Naive thymus-derived CD8-positive, alpha-beta T cell (primary cell): ENCODE measurements at places on chromosomes 16 and 17. TPM values are rescaled to one million over a fixed set of nuclear protein-coding genes. Genes with fewer than 3 reads are reported as not detected.

GRCh38 chr16:89118361-89119165 is 24.9 kb downstream of the ACSF3 start:
- no peaks in the 10 kb centered on the region for H3K27me3 ChIP-seq
- H3K4me1 ChIP-seq, result peaks cover 64% of the 10 kb centered on the region
- no peak overlapping the region for H3K4me3 ChIP-seq

- no peak overlapping the region for H3K27ac ChIP-seq
- H3K4me3 ChIP-seq, result no peak overlapping the region
- H3K36me3 ChIP-seq, result no peaks in the 10 kb centered on the region
- peaks cover 21% of the 10 kb centered on the region for H3K4me1 ChIP-seq
- no peak for DNase-seq
Measured at GRCh38 chr17:1273492-1274244, 3.4 kb downstream of the BHLHA9 start.

- H3K36me3 ChIP-seq, result no peaks in the 10 kb centered on the region
- no peak for DNase-seq
- no peak overlapping the region for H3K27ac ChIP-seq
- H3K4me1 ChIP-seq, result peaks cover 7% of the 10 kb centered on the region
- H3K27me3 ChIP-seq, result peaks cover 10% of the 10 kb centered on the region
Measured at GRCh38 chr16:19294156-19294649, 8.7 kb downstream of the CLEC19A start.

- peaks cover 57% of the 10 kb centered on the region for H3K27me3 ChIP-seq
- H3K27ac ChIP-seq, result no peak overlapping the region
- H3K36me3 ChIP-seq, result no peaks in the 10 kb centered on the region
- H3K4me1 ChIP-seq, result no peaks in the 10 kb centered on the region
- peak; percentile 13 for DNase-seq
- no peak overlapping the region for H3K4me3 ChIP-seq
Measured at GRCh38 chr16:50884066-50884860, 142.4 kb downstream of the CYLD start.

DNA sequence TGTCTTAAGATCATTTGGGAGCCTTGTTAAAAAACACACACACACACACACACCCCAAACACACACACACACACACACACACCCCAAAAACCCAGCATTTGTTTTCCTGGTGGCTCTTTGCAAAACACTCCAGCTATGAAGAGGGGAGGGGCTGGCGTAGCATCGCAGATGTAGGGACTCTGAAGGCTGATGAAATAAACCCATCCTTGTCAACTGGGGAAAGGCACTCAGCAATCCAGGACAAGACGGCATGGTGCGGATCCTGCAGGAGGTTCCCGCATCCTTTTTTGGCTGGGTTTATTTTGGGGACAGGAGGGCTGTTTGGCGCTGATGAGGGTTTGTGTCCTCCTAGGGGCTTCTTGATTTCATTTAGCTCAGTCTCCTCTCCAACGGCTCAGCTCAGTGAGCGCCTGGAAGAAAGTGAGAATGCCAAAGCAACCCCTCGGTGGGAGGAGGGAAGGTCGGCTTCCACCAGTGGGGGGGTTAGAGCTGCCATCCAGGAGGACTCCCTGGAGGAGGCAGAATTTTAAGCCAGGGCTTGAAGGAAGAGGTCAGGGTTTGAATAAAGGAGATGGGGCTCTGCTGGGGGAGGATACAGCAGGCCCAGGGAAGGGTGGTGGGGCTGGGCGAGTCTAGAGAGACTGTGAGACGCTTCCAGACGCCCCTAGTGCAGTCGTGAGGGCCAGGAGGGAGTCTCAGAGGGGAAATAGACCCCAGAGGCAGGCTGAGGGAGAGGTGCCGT is 12.4 kb upstream of the GSE1 start:
- peak overlapping the region; percentile 29 for H3K27ac ChIP-seq
- H3K4me3 ChIP-seq, result no peak overlapping the region
- peaks cover 36% of the 10 kb centered on the region for H3K4me1 ChIP-seq
- H3K36me3 ChIP-seq, result no peaks in the 10 kb centered on the region
- DNase-seq, result no peak

- DNase-seq, result no peak
- no peaks in the 10 kb centered on the region for H3K36me3 ChIP-seq
- peaks cover 2% of the 10 kb centered on the region for H3K27me3 ChIP-seq
- no peak overlapping the region for H3K27ac ChIP-seq
- no peak overlapping the region for H3K4me3 ChIP-seq
- H3K4me1 ChIP-seq, result no peaks in the 10 kb centered on the region
Measured at GRCh38 chr16:73365016-73365551, 317.2 kb upstream of the ZFHX3 start.

DNA sequence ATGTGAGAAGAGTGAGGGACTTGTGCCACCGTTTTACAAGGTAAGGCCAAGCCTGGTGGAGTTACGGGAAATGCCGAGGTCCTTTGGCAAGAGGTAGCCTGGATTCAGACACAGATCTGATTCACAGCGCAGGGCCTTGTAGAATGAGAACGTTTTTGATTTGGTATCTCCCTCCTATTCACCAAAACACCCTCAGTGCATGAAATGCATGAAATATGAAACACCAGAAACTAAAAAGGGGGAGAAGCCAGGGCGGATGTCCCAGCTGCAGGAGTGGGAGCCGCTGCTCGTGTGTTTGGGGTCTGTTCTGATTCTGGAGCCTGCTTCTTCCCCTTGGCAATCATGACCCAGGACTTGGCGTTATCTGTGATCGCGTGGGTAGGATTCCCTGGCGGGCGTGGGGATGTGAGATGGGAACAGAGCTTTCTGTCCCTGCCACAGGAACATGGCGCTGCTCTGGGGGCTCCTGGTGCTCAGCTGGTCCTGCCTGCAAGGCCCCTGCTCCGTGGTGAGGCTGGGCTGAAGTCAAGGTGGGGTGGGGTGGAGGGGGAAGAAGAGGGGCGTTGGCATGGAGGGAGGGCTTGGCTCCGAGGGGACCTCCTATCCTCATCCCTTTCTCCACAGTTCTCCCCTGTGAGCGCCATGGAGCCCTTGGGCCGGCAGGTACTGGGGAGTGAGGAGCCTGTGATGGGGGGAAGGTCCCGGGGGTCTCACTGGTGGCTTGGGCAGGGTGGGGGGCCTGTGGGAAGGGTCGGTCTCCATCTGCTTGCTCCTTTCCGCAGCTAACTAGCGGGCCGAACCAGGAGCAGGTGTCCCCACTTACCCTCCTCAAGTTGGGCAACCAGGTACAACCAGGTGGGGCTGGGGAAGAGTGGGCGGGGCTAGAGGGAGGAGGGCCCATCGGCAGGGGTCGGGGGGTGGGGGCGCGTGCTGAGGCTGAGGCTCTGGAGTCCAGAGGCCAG is 2.2 kb downstream of the SERPINF2 start:
- no peaks in the 10 kb centered on the region for H3K27me3 ChIP-seq
- H3K36me3 ChIP-seq, result no peaks in the 10 kb centered on the region
- H3K4me1 ChIP-seq, result no peaks in the 10 kb centered on the region
- H3K27ac ChIP-seq, result no peak overlapping the region

- no peak for DNase-seq
- H3K27me3 ChIP-seq, result no peaks in the 10 kb centered on the region
- peak overlapping the region; percentile 91 for H3K27ac ChIP-seq
- H3K36me3 ChIP-seq, result peaks cover 9% of the 10 kb centered on the region
- peak overlapping the region; percentile 57 for H3K4me3 ChIP-seq
- peaks cover 85% of the 10 kb centered on the region for H3K4me1 ChIP-seq
Measured at GRCh38 chr16:28180655-28181460, 30.9 kb downstream of the XPO6 start.

GRCh38 chr17:27554911-27555310 is 76.1 kb upstream of the LGALS9 start:
- no peak for DNase-seq
- H3K36me3 ChIP-seq, result peaks cover 22% of the 10 kb centered on the region
- peaks cover 13% of the 10 kb centered on the region for H3K4me1 ChIP-seq

MGAT5B gene
- 1.7 TPM for total RNA-seq

DNA sequence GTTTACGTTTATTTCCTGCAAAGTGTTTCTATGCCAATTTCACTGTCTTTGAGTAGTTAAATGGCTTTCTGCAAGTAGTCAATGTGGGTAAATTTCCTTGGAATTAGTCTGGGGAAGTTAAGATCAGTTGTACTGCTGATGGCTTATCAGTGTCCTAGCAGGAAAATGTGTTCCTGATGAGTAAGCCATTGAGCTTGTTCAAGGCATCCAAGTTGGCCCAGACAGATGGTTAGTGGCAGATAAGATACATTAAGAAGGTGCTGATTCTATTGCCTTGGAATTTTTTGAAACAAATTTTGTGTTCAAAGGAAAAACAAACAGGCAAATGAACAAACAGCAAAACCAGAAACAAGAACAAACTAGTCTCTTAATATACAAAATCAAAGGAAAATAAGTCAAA is 258.4 kb downstream of the MAP2K6 start:
- H3K4me3 ChIP-seq, result no peak overlapping the region
- no peak for DNase-seq
- H3K36me3 ChIP-seq, result no peaks in the 10 kb centered on the region
- H3K4me1 ChIP-seq, result no peaks in the 10 kb centered on the region
